ENCODE measurements at places on chromosomes 11 and 22. TPM values are rescaled to one million over a fixed set of nuclear protein-coding genes. Genes with fewer than 3 reads are reported as not detected.

Gene SLC6A5
- not detected for total RNA-seq

Gene KLHL22
- total RNA-seq: 29.6 TPM

Gene KCNQ1
- not detected for total RNA-seq

Gene NDUFS8
- total RNA-seq: 56.8 TPM

Gene SAC3D1
- 19.1 TPM for total RNA-seq

Measured in fibroblast of the aortic adventitia (primary cell).